NK-92 treated with Interleukin-12 subunit alpha and Interleukin-12 subunit beta, amount 100 ng/mL, for 24 hours (cell line): ENCODE measurements at places on chromosomes 11 and 22.

GRCh38 chr11:40716344-40717130, 742.9 kb downstream of the LRRC4C start:
- DNase-seq, result no peak

DNA sequence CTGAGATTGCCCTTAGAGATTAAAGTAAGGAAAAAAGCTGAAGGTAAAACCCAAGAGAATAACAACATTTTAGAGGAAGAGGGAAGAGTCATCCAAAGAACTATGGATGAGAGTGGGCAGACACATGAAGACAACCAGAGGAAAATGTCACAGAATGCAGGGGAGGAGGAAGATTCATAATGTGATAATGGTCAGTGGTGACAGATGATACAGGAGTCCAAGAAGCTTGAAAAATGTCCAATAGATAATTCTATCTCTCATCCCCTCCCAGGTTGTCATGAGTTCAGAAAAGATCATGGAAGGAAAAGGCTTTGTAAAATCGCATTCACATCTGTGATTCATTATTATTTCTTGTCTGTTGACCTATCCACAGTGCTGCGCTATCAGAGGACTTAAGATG, 282.3 kb upstream of the CCDC90B start:
- DNase-seq, result no peak

- DNase-seq, result no peak
Observed at GRCh38 chr11:60332846-60333245, 5.8 kb downstream of the MS4A6E start.

- no peak for DNase-seq
Observed at GRCh38 chr11:12673601-12673923, 659 bp upstream of the TEAD1 start.

DNA sequence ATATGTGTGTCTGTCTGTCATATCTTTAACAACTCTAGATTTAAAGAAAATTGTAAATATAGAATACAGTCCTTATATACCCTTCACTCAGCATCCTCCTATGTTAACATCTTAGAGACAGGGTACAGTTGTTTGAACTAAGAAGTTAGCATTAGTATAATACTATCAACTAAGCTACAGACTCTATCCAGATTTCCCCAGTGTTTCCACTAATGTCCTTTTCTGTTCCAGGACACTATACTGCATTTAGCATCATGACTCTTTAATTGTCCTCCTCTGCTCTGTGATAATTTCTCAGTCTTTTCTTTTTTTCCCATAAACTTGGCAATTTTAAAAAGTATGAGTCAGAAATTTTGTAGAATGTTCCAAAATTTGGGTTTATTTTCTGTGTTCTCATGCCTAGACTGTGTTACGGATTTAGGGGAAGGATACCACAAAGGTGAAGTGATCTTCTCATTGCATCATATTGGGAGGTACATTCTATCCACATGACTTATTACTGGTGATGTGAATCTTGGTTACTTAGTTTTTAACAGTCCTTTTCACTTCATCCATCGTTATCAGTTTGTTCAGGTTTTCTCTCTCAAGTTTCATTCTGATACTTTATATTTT, 168.4 kb downstream of the SBF2 start:
- no peak for DNase-seq

GRCh38 chr22:39488563-39489083, 13.5 kb upstream of the MIEF1 start:
- DNase-seq, result no peak

DNA sequence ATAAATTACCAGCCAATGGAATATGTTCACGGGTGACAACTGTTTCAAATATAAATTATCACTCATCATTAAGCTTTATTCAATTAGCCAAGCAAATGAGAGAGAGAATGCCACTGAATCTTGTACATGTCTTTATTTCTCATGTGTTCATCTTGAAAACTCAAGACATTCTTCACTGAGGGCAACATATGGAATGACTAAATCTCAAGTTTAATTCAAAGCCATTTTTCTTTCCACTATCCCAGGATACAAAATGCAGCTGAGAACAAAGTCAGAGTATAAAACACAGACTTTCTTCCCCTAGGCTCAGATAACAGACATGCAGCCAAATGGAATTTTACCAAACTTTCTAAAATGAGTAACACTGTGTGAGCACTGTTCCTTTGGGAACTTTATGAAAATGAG, 12.1 kb upstream of the BBOX1 start:
- no peak for DNase-seq

GRCh38 chr11:28528217-28528616, 420.0 kb downstream of the METTL15 start:
- DNase-seq, result no peak

- no peak for DNase-seq
Observed at GRCh38 chr22:19772673-19773469, 12.3 kb downstream of the TBX1 start.

DNA sequence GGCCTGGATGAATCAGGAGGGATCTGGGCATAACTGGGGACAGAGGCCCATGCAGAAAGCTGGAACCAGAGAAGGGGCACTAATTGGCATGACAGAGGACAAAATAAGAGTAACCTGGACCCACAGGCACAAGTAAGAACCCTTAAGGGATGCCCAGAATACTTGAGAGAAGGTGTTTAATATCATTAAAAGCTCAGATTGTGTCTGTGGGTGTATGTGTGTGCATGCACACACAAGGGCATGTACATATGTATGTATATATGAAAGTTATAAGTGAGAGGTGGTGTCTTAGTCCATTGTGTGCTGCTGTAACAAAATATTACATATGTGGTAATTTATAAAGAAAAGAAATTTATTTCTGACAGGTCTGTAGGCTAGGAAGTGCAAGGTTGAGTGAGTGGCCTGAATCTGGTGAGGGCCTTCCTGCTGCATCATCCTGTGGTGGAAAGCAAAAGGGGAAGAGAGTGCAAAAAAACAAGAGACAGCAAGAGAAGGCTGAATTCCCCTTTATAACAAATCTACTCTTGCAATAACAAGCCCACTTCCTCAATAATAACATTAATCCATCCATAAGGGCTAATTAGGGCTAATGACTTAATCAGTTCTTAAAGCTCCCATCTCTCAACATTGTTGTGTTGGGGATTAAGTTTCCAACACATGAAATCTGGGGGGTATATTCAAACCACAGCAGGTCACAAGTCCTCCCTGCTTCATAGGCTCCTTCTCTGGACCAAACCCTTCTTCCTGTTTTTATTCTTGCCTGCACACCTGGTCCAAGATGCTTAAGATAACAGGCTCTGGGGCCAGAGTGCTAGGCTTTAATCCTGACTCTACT, 68.3 kb upstream of the POU2AF2 start:
- no peak for DNase-seq
